ENCODE measurements at places on chromosomes 3 and 15. TPM values are rescaled to one million over a fixed set of nuclear protein-coding genes. Genes with fewer than 3 reads are reported as not detected.

TIMP4 gene
- not detected for total RNA-seq

SCAPER gene
- 33.7 TPM for total RNA-seq

DNA sequence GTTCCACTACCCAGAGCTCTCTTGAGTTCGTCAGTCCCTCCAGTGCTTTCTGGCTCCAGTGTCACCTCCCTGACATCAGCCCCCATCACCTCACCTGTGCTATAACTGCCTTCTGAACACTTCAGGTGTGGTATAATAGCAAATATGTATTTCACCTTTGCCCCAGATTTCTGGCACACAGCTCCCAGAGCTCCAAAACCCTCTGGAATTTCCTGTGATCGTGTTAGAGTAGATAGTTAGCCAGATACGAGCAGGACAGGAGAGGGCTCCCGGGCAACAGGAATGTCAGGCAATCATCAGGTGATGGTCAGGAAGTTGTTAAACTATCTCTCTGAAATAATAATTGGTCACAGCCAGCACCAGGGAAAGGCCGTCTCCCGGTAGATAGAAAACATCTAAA lies 22.6 kb upstream of the LIMD1 start:
- no peak overlapping the region for H3K4me3 ChIP-seq
- H3K4me1 ChIP-seq: peaks cover 7% of the 10 kb centered on the region
- peaks cover 4% of the 10 kb centered on the region for H3K27me3 ChIP-seq
- H3K36me3 ChIP-seq: no peaks in the 10 kb centered on the region
- no peak overlapping the region for H3K27ac ChIP-seq

- no peaks in the 10 kb centered on the region for H3K27me3 ChIP-seq
- no peak overlapping the region for H3K4me3 ChIP-seq
- H3K4me1 ChIP-seq: no peaks in the 10 kb centered on the region
- H3K36me3 ChIP-seq: no peaks in the 10 kb centered on the region
- no peak overlapping the region for H3K27ac ChIP-seq
- DNase-seq: no peak
Measured at GRCh38 chr3:48361928-48362327, 10.1 kb upstream of the FBXW12 start.

DNA sequence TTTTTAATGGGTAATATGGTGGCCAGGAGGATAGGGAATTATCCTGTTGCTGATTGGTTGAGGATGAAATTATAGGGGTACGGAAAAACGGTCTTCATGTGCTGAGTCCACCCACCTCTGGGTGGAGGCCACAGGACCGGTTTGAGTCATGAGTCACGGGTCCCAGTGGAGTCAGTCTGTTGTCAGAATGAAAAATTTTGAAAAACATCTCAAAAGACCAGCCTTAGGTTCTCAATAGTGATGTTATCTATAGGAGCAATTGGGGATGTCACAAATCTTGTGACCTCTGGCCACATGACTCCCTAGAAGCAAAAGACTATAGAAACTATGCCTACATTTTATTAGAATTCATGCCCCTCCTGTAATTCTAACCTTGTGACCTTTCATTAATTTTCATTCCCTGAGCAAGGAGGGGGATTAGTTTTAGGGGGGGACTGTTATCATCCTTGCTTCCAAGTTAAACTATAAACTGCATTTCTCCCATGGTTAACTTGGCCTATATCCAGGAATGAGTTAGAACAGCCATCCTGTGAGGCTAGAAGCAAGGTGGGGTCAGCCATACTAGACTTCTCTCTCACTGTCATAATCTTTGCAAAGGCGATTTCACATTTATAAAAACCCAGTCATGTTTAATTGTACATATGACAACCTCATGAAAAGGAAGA lies 101.2 kb downstream of the TCF12 start:
- no peak for DNase-seq
- peaks cover 39% of the 10 kb centered on the region for H3K4me1 ChIP-seq
- peaks cover 2% of the 10 kb centered on the region for H3K36me3 ChIP-seq
- H3K4me3 ChIP-seq: no peak overlapping the region
- no peak overlapping the region for H3K27ac ChIP-seq
- H3K27me3 ChIP-seq: no peaks in the 10 kb centered on the region

GRCh38 chr15:88506628-88507027 lies 39.1 kb downstream of the MRPS11 start:
- H3K4me1 ChIP-seq: no peaks in the 10 kb centered on the region
- H3K4me3 ChIP-seq: no peak overlapping the region
- peaks cover 30% of the 10 kb centered on the region for H3K36me3 ChIP-seq
- H3K27ac ChIP-seq: no peak overlapping the region
- no peaks in the 10 kb centered on the region for H3K27me3 ChIP-seq
